ENCODE measurements at places on chromosomes 3 and 15.

- DNase-seq, result no peak
These were observed 307.0 kb downstream of the ARPP21 start for GRCh38 chr3:35946121-35946853.

- no peak for DNase-seq
These were observed 20.9 kb downstream of the TRPM1 start for GRCh38 chr15:31080591-31081014.

DNA sequence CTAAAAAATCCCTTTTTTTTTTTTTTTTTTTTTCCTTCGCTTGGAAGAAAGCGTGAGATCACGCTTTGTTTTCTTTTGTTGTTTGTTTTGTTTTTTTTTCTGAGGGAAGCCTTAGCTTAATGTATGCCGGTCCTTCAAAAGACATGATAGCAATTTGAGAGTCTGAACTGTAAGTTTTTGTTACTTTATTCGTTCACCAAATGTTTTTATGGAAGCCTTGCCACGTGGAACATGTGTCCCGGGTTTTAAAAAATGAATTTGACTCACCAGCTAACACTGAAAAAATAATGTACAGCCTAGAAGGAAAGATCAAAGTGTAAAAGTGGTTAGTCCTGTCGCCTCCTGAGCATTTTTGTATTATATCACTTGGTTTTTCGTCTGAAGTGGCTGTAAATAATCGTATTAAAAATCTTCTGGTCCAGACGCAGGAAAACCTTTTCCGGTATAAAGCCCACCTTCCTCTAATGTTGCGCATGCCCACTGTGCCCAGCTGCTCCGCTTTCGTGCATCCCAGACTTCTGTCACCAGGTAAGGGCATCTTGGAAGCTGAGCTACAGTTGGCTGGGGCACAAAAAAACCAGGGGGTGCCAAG, 795 bp upstream of the MYNN start:
- DNase-seq, result no peak

GRCh38 chr3:197339841-197340520, 41.6 kb upstream of the DLG1 start:
- DNase-seq, result no peak

- DNase-seq, result no peak
These were observed 251.0 kb downstream of the RPLP1 start for GRCh38 chr15:69703532-69704187.

All from kidney epithelial cell (primary cell).